A549 treated with CpdA at 1 μM for 4 hours (cell line): ENCODE measurements at places on chromosomes 2 and 18. TPM values are rescaled to one million over a fixed set of nuclear protein-coding genes. Genes with fewer than 3 reads are reported as not detected.

KCNJ13 gene
- total RNA-seq, result not detected in 5 replicates

DNAJC5G gene
- not detected in 5 replicates for total RNA-seq

ALKAL2 gene
- not detected in 5 replicates for total RNA-seq

RBM44 gene
- 0.15 to 0.41 TPM (median 0.24 TPM) in 5 replicates for total RNA-seq

CD8B2 gene
- not detected in 5 replicates for total RNA-seq

CXCR1 gene
- not detected in 5 replicates for total RNA-seq

CYP1B1 gene
- total RNA-seq, result 6.7 to 9.8 TPM (median 9.1 TPM) in 5 replicates

B3GNT7 gene
- 1.4 to 1.8 TPM (median 1.6 TPM) in 5 replicates for total RNA-seq

NTSR2 gene
- 0.05 TPM in 1 of 5 replicates, not detected in the others for total RNA-seq

ALPG gene
- 0.06 to 0.23 TPM (median 0.12 TPM) in 4 of 5 replicates, not detected in the other for total RNA-seq
